ENCODE measurements at places on chromosomes 1 and 21.

- no peak for DNase-seq
These were observed 14.1 kb downstream of the VANGL1 start for GRCh38 chr1:115655916-115656315.

- no peak for DNase-seq
These were observed 100.2 kb upstream of the GREM2 start for GRCh38 chr1:240712014-240712731.

DNA sequence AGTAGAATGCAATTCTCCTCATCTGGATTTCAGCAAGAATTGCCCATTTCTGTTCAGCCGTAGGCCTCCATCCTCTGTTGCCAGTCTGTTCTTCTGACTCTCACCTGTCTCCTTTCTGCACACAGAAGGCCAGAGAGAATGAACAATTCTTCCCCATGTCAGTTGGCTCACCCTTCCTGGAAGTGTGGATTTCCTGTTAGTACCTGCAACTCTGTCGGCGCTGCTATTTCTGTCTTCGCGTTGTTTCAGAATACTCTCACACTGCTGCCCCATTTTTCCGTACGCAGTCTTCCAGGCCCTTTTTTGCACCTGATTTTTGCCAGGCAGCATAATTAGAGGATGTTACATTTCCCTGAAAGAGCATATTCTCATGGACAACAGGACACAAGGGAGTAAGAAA, 200.7 kb downstream of the FGGY start:
- DNase-seq, result no peak

GRCh38 chr1:216905137-216905536, 181.9 kb upstream of the ESRRG start:
- no peak for DNase-seq

DNA sequence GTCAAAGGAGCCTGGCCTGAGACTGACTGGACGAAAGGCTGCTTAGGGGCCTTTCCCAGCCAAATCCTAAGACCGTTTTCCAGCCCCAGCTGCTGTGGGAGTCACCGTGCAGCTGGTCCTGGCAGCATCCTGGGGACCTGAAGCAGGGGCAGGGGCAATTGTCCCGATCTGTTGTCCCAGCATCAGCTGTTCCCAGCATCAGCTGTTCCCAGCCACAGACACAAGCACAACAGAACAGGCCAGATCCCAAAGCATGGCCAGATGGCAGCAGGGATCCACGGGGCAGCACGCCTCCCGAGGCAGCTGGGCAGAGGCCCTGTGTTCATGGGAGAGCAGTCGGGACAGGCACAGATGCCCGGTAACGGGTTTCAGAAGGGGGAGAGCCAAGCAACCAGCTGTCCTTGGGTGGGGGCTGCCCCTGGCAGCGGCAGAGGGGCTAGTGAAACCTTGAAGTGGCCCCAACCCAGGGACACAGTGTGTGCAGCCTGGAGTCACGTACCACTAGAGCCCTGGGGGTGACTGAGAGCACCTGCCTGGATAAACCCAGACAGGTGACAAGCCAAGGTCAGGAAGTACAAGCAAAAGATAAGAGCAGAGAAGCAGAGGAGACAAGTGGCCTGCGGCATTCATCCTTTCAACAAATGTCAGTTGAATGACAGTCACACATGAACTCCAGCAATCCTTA, 13.3 kb downstream of the CELA2B start:
- no peak for DNase-seq

DNA sequence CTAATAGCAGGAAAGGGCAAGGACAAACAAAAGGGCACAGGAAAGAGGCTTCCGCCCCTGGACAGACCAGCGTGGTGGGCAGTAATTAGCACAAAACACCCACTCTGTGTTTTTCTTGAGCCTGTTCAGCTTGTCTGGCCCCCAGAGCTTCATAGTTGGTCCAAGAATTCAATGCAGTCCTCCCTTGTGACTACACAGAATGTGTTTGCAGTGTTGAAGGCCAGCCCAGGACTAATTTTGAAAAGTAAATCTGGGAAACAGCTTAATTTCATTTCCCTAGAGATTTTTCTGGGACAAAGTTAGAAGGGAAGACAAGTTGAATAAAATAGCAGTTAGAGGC, 49.2 kb upstream of the LMO4 start:
- DNase-seq, result no peak

DNA sequence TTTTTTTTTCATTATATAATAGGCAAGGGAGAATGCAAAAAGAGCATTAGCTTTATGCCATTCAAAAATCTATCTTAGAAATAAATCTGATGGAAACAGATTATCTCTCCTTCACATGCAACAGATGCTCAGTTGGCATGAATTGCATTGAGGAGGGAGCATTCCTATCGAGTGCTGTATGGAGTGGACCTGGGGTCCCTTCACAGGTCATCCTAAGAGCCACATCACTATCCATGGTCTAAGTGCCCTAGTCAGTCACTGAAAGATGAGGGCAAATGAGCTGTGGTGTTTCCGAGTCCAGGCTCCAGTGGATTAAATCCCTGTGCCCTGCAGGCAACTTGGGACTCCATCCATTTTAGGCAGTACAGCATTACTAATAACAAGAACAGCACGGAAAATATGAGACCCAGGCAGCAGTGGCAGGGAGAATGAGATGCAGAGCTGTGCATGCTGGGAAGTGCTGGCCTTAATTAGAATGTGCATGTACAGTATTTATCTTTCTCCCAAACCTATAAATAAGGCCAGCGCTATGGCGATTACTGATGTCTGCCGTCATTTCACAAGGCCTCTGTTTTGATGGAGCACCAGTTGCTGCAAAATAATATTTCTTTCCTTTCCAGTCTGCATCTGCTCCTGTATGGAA, 512.3 kb upstream of the PLXNA2 start:
- DNase-seq, result no peak

GRCh38 chr1:32742199-32742947, 39.8 kb upstream of the SYNC start:
- no peak for DNase-seq

- DNase-seq, result no peak
These were observed 24.4 kb downstream of the RC3H1 start for GRCh38 chr1:173997791-173998190.

DNA sequence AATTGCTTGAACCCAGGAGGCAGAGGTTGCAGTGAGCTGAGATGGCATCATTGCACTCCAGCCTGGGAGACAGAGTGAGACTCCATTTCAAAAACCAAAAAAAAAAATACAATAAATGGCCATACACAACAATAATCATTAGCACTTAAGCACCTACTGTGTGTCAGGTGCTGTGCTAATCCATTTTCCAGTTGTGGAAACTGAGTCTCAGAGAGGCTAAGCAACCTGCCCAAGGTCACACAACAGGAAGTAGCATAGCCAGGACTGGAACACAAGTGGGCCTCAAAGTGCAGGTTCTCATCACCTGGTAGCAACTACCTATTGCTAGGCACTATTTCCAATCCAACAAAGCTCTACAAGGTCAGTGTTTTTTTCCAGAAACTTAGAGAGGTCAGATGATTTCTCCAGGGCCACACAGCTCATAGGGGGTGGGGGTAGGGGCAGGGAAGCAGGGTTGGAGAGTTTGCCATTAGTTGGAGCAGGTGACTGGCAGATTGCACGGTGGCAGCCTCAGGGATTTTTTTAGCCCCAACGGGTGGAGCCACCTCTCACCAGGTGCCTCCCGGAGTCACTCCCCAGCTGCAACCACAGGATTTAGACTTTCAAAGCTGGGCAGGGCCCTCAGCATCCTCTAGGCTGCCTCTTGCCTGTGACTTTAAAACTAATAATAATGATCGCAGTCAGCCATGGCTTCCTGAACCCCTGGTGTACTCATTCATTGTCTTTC, 52.5 kb upstream of the ID3 start:
- no peak for DNase-seq

GRCh38 chr1:70331962-70332361, 22.6 kb downstream of the ANKRD13C start:
- DNase-seq, result no peak

GRCh38 chr1:14508613-14509012, 89.9 kb upstream of the KAZN start:
- DNase-seq, result no peak

DNA sequence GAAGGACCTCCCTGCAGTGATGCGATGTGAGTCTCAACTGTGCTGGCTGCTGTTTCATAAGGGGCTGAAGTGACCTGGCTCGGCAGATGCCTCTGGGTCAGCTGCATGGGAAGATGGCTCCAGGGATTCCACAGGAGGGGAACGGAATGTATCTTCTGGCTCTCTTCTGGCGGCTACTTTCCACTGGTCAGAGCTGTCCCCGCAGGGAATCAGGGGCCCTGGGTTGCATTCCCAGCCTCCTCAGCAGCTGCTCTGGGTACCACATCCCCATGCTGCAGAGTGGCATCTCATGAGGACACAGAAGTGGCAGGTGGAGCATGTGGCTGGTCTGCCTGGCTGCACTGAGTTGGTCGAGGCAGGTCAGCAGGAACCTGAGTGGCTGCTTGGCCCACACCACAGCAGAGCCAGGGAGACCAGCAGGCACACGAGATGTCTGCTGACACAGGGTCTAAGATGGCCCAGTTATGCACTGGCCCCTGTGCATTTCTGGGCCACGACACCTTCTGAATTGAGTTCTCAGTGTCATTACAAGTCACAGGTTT, 42.8 kb downstream of the POFUT2 start:
- DNase-seq, result no peak

DNA sequence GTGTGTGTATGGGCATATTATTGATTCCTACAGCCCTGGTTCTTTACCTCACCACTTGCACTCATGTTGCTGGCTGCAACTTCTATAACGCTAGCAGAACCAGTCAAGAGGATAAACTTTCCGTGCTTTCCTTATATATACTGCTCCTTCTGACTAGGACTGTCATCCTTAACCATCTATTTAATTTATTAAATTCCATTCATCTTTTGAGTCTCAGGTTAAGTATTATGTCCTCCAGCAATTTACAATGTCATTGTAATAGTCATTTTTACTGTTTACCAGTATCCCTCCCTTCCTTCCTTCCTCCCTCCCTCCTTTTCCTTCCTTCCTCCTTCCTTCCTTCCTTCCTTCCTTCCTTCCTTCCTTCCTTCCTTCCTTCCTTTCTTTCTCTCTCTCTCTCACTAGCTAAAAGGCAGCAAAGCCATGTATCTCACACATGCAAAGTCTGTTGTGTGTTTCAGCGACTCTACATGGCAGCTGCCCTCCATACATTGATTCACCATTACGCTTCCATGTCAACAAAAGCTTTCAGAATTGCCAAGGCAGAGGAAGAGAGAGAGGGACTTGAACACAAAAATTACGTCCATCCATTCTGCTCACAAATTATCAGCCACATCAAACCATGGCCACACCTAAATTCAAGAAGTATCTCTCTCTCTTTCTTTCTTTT, 73.8 kb downstream of the ZNF326 start:
- DNase-seq, result no peak

DNA sequence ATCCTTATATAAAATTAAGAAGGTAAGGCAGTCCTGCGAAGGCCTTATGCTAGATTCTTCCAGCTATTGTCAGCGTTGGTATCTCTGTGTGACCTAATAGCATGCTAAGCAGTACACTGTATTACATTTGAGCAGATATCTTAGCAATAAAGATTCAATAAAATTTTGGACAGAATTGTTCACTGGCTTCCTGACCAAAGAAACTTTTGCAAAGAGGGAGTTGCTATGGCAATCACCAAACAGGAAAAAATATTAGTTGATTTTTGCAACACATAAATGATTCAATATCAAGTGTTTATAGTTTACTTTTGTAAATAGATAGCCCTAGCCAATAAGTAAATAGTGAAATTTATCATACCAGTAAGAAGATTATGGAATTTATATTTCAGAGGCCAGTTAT, 31.0 kb upstream of the PLEKHO1 start:
- DNase-seq, result no peak

DNA sequence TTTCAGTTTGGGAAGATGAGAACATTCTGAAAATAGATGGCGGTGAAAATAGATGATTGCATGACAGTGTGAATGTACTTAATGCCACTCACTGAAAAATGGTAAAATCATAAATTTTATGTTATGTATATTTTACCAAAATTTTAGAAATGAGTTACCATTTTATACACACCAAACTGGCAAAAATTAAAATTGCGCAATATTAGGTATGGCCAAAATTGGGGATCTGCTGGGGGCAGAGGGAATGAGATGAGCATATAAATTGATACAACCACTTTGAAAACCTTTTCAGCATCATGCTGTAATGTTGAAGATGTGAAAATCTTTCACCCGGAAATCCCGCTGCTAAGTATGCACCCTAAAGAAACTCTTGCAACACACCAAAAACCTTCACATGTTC, 10.8 kb upstream of the TMPRSS2 start:
- no peak for DNase-seq

DNA sequence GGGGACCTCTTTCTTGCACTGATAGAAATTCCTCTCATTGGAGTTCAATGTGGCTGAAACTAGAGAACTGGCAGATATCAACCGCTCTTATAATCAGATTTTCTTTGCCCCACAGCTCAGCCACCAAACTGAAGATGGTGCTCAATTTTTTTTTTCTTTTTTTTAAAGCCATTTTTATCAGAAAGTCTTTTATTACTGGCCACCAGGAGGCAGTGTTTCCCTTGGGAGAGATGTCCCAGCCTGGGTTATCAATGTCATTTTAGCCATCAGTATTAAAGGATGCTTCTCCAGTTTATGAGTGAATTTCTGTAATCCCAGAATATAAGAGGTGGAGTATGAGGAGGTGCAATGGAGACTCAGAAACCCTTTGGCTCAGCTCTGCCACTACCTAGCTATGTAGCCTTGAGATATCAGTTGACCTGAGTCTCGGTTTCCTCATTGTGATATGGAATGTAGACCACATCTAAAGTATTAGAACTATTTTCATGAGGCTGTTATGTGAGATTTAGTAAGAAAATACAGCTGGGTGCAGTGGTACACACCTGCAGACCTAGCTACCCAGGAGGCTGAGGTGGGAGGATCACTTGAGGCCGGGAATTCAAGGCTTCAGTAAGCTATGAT, 27.6 kb downstream of the CD244 start:
- peak; percentile 29 for DNase-seq

DNA sequence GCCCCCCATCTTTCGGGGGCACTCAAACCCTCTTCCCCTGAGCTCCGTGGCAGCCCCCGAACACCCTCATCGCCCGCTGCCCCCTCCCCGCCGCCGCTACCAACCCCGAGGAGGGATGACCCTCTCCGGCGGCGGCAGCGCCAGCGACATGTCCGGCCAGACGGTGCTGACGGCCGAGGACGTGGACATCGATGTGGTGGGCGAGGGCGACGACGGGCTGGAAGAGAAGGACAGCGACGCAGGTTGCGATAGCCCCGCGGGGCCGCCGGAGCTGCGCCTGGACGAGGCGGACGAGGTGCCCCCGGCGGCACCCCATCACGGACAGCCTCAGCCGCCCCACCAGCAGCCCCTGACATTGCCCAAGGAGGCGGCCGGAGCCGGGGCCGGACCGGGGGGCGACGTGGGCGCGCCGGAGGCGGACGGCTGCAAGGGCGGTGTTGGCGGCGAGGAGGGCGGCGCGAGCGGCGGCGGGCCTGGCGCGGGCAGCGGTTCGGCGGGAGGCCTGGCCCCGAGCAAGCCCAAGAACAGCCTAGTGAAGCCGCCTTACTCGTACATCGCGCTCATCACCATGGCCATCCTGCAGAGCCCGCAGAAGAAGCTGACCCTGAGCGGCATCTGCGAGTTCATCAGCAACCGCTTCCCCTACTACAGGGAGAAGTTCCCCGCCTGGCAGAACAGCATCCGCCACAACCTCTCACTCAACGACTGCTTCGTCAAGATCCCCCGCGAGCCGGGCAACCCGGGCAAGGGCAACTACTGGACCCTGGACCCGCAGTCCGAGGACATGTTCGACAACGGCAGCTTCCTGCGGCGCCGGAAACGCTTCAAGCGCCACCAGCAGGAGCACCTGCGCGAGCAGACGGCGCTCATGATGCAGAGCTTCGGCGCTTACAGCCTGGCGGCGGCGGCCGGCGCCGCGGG, 837 bp downstream of the FOXD3 start:
- DNase-seq, result no peak

- DNase-seq, result no peak
These were observed 17.5 kb downstream of the TRMT1L start for GRCh38 chr1:185139246-185139645.

GRCh38 chr1:38580594-38580993, 279.0 kb downstream of the RRAGC start:
- DNase-seq, result no peak

Data from activated T-helper 1 cell treated with anti-CD3 and anti-CD28 coated beads, Interleukin-2, amount 50 U/mL, for 16 hours (primary cell).